D721Med (cell line): ENCODE measurements at places on chromosomes 1 and 21.

DNA sequence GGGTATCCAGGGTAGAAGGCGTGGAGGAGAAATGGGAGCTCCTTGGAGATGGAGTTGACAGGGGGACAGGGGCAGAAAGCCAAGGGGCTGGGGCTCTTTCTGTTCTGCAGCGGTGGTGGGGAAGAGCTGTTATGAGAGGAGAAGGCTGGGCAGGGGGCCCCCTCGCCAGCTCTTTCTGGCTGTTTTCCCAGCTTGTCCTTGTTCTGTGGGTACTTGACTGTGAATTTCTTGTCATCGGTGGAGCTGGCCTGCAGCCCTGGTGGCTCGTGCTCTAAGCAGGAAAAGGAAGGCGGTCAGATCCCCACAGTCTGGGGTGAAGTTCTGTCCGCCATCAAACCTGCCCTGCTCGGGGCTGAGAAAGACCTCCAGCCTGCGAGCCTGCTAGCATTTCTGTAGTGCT lies 7.6 kb downstream of the ZNF683 start:
- DNase-seq = no peak

- no peak for DNase-seq
These were observed 128.6 kb downstream of the LHX4 start for GRCh38 chr1:180358649-180359048.

- no peak for DNase-seq
These were observed 75.4 kb downstream of the MRPL37 start for GRCh38 chr1:54275349-54275748.

- no peak for DNase-seq
These were observed 7.4 kb downstream of the GPR137B start for GRCh38 chr1:236149696-236150228.

DNA sequence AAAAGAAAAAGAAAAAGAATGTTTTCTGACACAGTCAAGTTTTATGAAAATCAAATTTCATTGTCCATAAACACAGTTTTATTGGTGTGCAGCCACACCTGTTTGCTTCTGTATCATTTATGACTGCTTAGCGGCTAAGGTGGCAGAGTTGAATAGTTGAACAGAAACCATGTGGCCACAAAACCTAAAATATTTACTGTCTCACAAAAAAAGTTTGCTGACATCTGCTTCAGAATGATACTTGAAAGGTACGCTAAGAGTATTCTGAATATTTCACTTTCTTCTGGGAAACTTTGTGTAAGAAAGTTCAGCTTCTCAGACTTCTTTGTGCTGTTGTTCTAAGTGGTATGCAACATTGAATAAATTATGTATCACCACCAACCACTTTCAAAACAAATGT lies 6.2 kb downstream of the KCNK1 start:
- no peak for DNase-seq

- DNase-seq = no peak
These were observed 9.2 kb downstream of the ZBTB48 start for GRCh38 chr1:6588893-6589520.

GRCh38 chr1:2300851-2301606 lies 72.9 kb downstream of the SKI start:
- no peak for DNase-seq

- DNase-seq = no peak
These were observed 634 bp downstream of the MYCBP start for GRCh38 chr1:38872401-38873026.
